Activated CD4-positive, alpha-beta T cell treated with anti-CD3 and anti-CD28 coated beads for 24 hours (primary cell): ENCODE measurements at places on chromosomes 7 and 10.

DNA sequence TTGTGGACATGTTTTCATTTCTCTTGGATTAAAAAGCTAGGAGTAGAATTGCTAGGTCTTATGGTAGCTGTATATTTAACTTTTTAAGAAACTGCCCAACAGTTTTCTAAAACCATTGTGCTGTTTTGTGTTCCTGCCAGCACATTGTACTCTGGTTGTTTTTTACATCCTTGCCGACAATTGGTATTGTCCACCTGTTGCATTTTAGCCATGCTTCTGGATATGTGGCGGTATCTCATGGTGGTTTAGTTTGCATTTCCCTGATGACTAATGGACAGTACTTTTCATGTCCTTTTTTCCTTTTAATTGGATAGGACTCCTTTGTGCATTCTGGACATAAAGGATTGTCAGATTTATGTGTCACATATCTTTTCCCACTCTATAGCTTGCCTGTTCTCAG is 45.5 kb downstream of the STK17A start:
- no peak for DNase-seq

DNA sequence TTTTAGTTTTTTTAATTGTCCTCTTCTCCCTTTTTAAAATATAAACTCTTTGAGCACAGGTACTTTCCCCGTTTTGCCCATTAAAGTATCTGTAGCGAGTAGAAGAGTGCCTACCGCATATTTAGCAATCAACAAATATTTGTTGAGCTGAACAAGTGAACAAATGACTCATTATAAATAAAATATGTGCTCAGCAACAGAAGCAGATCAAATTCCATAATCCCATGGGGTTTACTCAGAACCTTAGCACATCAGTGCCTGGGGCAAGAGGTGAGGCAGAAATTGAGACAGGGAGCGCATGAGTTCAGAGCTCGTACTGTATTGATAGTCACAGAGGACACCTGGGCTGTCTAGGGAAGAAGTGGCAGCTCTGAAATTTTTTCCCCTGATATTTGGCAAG is 161.0 kb downstream of the SEM1 start:
- DNase-seq, result no peak

- no peak for DNase-seq
Measured at GRCh38 chr10:9898633-9899395, 1118.9 kb upstream of the CELF2 start.

DNA sequence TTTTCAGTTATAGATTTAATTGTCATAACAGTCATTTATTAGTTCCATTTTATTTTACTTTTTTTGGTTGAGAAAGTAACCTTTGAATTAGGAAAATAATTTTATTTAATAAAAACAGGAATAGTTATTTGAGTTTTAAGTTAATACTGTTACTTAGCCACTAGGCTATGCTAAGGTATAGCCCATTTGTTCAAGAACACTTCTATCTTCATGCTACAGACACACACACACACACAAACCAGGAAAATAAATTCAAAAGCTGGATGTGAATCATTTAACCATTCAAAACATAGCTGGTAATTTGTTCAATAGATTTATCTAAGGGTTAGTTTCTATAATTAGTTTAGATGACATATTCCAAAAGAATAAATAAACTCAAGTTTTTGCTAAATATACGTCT is 148.4 kb downstream of the RNF133 start:
- DNase-seq, result no peak

GRCh38 chr10:12193193-12193592 is 2.5 kb downstream of the NUDT5 start:
- DNase-seq, result no peak

DNA sequence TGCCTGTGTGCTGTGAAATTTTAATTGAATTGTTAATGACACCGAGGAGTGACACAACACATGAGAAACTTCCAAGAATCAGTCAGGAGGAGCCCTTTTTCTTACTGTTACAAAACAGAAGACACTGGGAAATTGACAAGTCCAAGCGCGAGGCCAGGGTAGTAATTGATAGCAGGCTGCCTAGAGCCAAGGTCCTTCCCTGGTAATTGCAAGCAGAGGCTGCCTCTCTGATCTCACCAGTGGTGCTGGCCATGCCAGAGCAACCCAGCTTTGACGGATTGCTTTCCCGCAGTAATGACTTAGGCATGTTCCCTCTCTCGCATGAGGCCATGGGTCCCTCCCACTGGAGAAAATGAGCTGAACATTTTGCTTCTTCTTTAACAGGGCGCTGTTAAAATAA is 111.5 kb downstream of the LRMDA start:
- no peak for DNase-seq

DNA sequence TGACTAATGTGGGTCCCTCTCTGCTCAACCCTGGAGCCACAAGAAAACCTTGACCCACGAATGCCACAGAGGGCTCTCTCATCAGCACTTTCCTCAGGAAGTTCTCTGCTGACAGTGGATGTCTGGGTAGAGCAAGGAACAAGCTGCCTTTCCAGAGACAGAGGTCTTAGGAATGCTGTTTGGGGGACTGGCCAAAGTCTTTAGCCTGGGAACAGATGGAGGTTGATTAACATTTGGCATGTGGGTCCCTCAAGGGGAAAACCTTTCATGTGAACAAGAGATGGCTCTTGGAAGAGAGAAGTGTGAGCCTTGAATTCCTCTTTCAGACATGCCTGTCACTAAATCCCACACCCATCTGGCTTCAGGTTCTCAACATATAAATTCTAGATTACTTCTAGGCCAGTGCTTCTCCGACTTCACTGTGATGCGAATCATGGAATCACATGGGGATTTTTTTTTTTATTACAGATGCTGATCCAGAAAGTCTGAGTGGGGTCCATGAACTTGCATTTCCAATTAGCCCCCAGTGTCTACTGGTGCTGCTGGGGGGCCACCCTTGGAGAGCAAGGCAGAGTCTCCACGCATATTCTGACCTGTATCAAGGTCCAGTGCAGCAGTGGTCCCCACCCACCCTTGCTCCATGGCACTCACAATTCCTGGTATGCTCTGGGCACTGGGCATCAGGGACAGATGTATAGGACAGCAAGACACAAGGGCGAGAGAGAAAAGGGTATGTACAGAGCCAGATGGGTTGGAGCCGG is 360.4 kb downstream of the CXCL12 start:
- DNase-seq, result no peak

DNA sequence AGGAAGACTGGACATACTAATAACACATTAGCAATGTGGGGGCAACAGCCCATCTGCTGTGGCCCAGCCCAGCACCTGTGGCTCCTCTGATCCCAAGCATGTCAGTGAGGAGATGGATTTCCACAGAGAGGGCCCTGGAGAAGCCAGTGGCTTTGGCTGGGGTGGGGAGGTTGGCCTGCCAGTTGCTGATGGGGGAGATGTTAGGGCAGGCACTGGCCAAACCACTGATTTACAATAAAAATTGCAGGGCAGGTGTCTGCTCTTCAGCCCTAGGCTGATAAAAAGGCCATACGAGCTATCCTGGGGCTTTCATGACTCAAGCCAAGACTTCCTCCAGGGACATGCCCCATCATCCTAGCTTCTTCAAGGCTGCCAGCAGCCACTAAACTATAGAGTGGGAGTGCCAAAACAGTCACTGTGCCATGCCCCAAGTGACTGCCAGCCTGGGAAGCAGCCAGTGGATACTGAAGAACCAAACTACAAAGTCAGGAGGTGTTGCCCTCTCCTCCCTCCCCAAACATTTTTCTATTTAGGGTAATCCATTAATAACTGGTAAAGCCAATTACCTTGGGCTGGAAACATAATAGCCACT is 37.8 kb downstream of the DPCD start:
- DNase-seq, result no peak

GRCh38 chr7:21253740-21254687 is 173.9 kb upstream of the SP4 start:
- DNase-seq, result peak; percentile 5

- no peak for DNase-seq
Measured at GRCh38 chr7:154427533-154427932, 375.3 kb downstream of the DPP6 start.

- no peak for DNase-seq
Measured at GRCh38 chr10:94462130-94462529, 59.8 kb downstream of the TBC1D12 start.

DNA sequence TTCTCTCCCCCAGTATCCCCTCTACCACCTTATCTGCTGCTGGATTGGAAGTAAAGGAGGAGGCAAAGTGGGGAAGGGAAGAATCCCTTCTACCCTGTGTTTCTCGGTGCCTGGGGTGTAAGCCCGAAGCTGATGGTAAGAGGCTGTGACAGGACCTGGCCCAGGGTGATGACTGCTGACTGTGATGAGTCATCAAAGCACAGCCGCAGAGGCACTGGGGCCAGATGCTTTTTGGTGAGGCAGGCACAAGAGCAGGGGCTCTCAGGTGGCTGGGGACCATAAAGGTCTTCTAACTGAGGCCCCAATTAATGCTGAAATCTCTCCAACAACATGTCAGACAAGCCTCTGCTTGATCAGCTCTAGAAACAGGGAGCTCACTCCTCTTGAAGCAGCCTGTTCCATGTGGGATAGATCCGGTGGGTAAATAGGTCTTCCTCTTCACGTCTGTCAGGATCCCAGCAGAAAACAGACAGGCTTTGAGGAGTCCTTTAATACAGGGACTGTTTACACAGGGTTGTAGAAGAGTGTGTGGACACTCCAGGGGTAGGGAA is 86.1 kb upstream of the PCBD1 start:
- no peak for DNase-seq

DNA sequence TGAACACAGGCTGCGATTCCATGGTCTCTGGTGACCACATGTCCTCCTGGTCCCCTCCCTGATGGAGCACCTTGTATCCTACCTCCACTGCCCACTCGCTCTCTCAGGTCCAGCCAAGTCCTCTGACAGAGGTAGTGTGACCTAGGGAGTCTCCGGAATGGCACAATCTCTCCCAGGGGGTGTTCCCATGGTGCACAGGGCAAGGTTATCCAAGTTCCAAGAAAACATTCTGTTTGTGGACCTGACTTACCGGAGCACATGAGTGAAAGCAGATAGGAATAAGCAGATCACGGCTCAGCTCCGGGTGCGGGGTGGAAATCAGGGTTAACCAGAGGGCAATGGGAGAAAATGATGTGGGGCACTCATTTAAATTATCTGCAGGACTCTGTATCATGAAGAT is 45.8 kb upstream of the INSIG1 start:
- no peak for DNase-seq

DNA sequence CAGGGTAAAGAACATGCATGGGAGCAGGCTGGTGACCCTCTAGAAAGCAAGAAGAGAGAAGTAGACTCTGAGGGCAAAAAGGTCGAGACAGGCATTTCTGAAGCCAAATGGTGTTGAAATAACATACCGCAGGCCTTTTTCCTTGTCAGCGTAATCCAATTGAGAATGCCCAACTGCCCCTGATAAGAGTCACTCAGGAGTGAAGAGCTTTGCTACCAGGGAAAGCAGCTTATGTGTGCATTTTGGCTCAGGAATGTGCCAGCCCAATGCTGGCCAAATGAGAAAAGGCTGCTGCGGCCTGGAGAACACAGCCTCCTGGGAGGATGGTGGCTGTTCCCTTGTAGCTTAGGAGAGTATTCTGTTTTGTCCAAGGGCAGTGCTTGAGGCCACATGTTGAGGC is 61.4 kb upstream of the NFKB2 start:
- no peak for DNase-seq

GRCh38 chr10:70723771-70724170 is 51.5 kb downstream of the ADAMTS14 start:
- DNase-seq, result no peak

GRCh38 chr10:35349389-35349915 is 13.1 kb downstream of the CCNY start:
- DNase-seq, result no peak

- no peak for DNase-seq
Measured at GRCh38 chr7:7972128-7972527, 3.5 kb downstream of the GLCCI1 start.

- DNase-seq, result no peak
Measured at GRCh38 chr7:441684-442421, 77.8 kb downstream of the PDGFA start.

- DNase-seq, result no peak
Measured at GRCh38 chr10:13555884-13556510, 27.2 kb upstream of the BEND7 start.

DNA sequence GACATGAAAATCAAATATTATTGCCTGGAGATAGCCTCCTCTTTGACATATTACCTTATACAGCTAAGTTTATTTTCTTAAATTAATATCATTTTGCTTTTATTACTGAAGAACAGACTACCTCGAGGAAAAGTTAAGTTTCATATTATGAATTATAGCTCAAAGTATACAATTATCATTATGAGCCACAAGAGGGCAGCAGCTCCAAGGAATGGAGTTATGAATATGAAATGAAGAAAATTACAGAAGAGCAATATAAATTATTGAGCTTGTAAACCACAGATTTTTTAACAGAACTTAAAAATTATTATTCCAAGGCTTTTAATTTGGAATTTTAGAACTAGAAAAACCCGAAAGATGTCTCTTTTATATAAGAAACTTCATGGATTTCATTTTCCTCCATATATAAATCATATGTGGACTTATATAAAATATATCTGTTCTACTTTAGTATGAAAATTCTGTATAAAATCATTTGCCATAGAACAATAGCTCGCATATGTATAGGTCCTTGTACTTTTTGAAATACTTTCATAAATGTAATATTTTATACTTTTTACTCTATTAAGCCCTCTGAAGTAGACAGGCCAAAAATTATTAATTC is 40.1 kb downstream of the IQUB start:
- peak; percentile 12 for DNase-seq

DNA sequence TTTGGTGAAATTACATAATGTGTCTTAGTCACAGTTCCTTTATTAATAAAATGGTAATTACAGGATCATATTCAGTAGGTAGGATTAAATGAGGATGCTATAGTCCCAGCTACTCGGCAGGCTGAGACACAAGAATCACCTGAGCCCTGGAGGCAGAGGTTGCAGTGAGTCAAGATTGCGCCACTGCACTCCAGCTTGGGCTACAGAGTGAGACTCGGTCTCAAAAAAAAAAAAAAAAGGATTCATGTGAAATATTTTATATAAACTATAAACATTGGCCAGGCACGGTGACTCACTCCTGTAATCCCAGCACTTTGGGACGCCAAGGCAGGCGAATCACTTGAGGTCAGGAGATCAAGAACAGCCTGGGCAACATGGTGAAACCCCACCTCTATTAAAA is 197.9 kb downstream of the IMMP2L start:
- DNase-seq, result no peak

- no peak for DNase-seq
Measured at GRCh38 chr7:130894146-130894908, 160.3 kb upstream of the KLF14 start.

- DNase-seq, result no peak
Measured at GRCh38 chr10:23069019-23069815, 26.2 kb upstream of the MSRB2 start.

GRCh38 chr7:96235281-96235680 is 86.6 kb downstream of the SLC25A13 start:
- DNase-seq, result no peak

- no peak for DNase-seq
Measured at GRCh38 chr10:34817586-34817985, 2.5 kb upstream of the PARD3 start.
